Femur (tissue), 1 donor: ENCODE measurements at places on chromosomes 2 and 18.
A peak's percentile ranks its signal among the peaks of the same experiment; 100 is the strongest.

DNA sequence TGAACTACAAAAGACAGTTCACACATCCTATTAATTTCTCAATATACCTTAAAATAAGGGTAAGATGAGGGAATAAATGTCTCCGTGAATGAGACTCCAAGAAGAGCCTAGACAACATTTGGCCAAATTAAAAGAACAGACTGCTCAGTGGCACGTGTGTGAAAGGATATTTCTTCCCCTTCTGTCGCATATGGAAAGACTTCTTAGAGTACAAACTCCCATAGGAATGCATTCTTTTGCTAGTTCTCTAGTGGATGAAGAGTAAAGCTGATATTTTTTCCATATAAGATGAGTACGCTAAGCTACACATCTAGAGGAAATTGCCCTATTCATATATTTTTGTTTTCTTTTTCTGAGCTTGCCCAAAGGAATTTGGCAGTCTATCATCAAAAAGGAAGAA, 710.0 kb upstream of the ID2 start:
- no peak for DNase-seq

GRCh38 chr18:59897321-59897954, 2.4 kb upstream of the PMAIP1 start:
- DNase-seq: no peak

GRCh38 chr18:58630071-58630470, 1.2 kb upstream of the ALPK2 start:
- DNase-seq: no peak

DNA sequence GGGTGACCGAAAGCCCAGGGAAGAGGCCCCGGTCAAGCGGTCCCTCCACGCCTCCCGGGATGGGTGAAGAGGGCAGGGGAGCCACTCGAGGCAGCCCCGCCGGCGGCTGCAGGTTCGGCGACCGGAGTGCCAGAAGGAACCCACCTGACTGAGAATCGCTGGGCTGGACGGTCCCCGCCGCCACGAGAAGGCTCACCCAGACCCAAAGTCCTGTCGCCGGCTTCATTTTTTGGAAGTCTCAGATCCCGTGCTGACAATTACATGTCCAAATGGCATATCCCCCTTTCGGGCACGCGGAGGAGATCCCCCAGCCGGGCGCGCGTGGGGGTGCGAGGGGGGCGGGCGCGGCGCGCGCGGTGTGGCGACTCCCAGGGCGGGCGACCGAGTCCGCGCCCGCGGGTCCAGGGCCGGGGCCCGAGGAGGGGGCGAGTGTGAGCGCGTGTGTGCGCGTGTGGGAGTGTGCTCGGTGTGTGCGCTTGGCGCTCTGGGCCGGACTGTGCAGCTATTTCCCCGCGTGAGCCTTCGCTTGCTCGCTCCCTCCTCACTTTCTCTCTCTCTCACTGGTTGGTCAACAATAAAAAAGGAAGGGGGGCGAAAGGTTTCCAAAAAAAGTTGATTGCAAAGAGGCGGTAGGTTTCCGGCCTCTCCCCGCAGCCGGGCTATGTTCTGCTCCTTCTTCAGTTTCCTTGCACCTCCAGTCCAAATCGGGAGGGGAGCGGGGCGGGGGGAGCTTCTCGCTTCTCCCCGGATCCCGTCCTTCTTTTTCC, at the start of gene ERBB4:
Gene ERBB4 (minus strand): TSS at position 498 of the 767 bp plus-strand sequence. CDS start 272 bp downstream, at position 226.
- peak; percentile 40 for DNase-seq

GRCh38 chr18:58525517-58525916, 103.4 kb downstream of the ALPK2 start:
- no peak for DNase-seq

- no peak for DNase-seq
Observed at GRCh38 chr2:28623582-28624405, 127.8 kb upstream of the PPP1CB start.

DNA sequence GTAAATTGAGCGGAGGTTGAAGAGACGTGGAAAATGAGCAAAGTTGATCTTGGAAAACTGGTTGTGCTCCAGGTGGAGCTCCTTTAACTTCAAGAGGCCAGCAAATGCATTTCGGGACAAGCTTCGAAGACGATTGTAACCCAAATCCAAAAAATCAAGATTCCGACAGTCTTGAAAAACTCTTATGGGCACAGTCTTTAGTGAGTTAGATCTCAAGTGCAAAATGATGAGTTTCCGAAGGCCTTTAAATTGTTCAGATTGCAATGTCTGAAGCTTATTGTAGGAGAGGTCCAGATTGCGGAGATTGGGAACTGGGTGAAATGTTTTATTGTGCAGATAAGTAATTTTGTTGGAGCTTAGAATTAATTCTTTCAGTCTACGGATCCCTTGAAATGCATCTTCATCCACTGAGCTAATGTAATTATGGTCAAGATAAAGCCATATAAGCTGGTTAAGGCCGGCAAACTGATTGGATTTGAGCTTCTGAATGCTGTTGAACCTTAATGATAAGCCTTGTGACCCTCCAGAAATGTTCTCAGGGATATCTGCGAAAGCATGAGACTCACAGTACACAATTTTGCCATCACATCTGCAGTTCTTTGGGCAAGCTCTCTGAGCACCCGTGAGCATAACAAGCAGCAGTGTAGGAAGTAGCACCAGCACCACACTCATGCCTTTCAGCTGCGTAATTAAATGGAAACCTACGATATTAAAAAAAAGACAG, 2.9 kb downstream of the LRRTM4 start:
- DNase-seq: no peak

DNA sequence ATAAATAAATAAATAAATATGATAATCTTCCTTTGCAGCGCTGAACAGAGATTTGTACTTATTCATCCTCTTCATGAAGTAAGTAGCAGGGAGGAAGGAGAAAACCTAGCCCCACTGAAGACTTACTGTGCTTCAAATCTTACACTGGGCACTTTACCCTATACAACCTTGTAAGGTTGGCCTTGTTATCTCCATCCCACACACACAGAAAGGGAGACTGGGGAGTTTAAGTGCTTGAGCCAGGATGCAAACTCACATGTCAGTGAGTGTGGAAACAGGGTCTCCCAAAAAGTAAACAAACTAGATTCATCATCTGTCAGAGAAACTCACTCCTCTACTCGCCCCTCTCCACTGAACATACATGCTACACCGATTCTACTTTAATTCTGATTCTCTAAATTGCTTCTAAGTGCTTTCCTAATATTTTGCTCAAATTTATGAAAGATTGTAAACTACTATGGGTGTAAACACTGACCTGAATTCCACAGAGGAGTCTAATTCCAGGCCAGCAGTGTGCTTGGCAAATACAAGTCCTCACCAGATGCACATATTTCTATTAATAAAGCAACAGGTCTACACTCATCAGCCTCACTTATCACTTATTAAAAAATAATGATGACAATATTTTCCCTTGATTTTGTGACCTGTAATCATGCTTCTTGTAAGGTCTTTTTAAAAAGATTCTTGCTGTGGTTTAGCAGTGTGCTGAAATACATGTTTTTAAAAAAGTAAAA, 155.5 kb downstream of the TCF4 start:
- no peak for DNase-seq

GRCh38 chr2:155250800-155251199, 552.3 kb downstream of the KCNJ3 start:
- DNase-seq: no peak

DNA sequence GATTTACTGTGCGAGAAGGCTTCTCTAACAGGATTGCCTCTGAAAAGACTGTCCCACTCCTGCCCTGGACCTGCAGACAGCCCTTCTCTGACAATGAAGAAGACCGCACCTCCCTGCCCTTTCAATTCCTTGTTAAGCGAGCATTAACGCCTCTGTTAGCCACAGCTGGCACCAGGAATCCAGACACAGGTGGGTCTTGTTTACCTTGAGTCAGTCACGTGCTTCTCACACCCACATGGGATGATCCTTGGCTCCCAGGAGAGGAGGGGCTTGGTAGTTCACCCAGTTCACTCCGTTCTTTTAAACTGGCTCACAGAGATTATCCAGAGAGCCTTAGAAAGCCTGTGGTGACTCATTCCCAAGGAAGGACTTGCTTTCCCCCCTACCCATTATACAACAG, 410.5 kb upstream of the MEIS1 start:
- DNase-seq: no peak

DNA sequence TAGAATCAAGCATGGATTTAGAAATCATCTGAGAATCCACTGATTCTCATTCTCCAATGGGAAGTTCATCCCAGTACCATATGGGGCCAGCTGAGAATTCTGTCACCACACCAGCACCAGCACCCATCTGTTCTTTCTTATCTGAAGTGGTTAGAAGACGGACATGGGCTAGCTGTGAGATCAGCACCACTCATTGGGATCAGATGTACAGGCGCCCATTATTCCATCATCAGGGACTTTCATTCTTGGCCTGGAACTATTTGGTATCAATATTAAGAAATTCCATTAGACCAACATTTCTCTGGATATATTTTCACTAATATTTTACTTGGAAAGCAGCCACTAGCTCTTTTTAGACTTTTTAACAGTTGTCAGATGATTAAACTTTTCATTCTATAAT, 185.9 kb upstream of the LINC00305 start:
- DNase-seq: no peak

DNA sequence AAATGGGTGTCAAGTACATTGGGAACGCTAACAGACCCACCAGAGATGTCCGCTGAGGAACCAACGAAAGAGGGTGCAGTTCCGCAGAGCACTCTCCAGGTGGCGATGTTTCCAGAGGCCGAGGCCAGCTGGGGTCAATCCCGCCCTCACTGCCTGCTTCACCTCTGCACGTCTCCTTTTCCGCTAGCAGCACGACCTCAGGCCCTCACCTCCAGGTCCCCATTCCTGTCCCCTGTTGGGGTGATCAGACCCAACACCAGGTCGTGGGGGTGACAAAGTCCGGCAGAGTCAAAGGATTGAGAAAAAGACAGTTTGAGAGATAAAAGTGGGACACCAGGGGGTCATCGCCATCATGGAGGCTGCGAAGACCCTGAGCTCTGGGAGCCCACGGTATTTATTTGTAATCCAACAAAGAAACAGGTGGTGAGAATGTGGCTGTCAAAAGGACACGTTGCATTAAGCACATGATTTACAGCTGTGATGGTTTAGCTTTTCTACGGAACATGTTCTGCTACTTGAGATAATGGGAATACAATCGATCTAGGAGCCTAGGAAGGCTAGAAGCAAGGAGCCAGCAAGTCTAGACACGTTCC, 27.3 kb downstream of the ZAP70 start:
- no peak for DNase-seq

- no peak for DNase-seq
Observed at GRCh38 chr2:39648580-39648979, 17.1 kb upstream of the TMEM178A start.

- DNase-seq: no peak
Observed at GRCh38 chr2:227029426-227030105, 134.4 kb downstream of the COL4A4 start.

DNA sequence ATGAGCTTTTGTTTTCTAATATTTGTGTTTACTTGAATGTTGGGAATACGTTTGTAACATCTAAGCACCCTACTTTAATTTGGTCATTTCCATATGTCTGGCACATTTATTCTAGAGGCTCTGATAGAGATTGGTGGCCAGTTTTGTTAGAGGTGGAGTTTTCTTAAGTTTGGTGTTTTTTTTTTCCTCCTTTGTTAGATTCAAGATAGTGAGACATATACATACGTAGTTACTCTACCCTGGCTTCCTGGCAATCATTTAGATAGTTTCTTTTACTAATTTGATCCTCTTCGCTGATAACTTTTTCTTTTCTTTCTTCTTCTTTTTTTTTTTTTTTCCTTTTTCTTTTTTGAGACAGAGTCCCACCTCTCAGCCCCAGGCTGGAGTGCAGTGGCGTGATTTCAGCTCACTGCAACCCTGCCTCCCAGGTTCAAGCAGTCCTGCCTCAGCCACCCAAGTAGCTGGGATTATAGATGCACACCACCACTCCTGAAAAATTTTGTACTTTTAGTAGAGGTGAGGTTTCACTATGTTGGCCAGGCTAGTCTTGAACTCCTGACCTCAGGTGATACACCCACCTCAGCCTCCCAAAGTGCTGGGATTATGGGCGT, 26.6 kb downstream of the SMCHD1 start:
- DNase-seq: no peak
